Fibroblast of villous mesenchyme (primary cell): ENCODE measurements at places on chromosomes 16 and 17.
A peak's percentile ranks its signal among the peaks of the same experiment; 100 is the strongest.

- DNase-seq: no peak
Observed at GRCh38 chr16:24915019-24915418, 69.3 kb downstream of the SLC5A11 start.

- DNase-seq: no peak
Observed at GRCh38 chr16:1448536-1449116, 4.3 kb upstream of the CCDC154 start.

GRCh38 chr17:37103231-37103630, 154.5 kb downstream of the AATF start:
- no peak for DNase-seq

GRCh38 chr16:19765860-19766553, 47.9 kb downstream of the IQCK start:
- DNase-seq: peak; percentile 28

- no peak for DNase-seq
Observed at GRCh38 chr17:78985395-78985794, 5.7 kb upstream of the LGALS3BP start.

- no peak for DNase-seq
Observed at GRCh38 chr17:65035704-65036103, 20.8 kb downstream of the GNA13 start.

GRCh38 chr17:44920565-44920940, 5.3 kb upstream of the GFAP start:
- DNase-seq: no peak

- no peak for DNase-seq
Observed at GRCh38 chr17:16494059-16494458, 2.1 kb upstream of the LRRC75A start.

DNA sequence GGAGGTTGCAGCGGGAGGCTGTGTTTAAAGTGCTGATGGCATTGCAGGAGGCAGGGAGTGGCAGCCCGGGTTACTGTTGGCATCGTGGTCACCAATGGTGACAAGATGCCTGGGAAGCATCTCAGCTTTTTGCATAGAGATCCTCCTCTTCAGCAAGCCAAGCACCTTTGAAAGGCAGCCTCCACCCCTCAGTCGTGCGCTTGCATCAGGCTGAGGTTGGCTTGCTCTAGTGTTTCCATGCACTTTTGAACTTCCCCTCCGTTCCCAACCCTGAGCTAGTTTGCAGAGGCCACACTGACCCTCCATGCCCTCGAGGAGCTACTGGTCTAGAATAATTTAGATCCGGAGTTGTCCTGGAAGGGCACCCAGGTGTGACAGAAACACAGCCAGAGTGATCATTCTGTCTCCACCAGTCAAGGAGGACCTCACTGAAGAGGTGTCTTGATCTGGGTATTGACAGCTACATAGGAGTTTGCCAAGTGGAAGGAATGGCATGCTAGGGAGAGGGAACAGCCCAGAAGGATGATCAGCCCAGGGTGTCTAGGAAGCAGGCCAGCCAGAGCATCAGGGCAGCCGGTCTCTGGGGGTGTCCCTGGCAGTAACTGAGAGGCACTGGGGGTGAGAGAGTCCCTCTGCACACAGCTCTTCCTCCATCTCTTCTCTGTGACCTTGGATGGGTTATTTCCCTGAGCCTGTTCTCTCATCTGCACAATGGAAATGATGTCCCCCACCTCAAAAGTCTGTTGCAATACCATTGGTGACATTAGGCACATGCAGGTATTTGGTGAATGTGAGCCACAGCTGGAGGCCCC, 7.7 kb downstream of the BEAN1 start:
- DNase-seq: no peak

DNA sequence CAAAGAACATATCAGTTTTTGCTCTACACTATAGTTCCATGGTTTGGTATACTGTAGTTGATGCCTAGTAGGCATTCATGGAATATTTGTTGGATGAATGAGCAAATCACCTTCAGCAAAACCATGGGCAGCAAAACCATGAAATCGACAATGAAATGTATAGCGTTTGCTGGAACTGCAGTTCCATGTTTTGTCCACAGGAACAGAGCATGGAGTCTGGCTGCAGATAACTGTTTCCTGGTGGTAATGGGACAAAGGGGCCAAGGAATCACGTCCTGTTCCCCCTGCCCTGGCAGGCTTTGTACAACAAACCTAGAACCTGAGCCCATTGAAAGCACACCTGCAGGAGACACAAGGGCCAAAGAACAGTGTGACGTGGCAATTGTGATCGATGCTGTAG, 101.1 kb downstream of the USP31 start:
- no peak for DNase-seq

DNA sequence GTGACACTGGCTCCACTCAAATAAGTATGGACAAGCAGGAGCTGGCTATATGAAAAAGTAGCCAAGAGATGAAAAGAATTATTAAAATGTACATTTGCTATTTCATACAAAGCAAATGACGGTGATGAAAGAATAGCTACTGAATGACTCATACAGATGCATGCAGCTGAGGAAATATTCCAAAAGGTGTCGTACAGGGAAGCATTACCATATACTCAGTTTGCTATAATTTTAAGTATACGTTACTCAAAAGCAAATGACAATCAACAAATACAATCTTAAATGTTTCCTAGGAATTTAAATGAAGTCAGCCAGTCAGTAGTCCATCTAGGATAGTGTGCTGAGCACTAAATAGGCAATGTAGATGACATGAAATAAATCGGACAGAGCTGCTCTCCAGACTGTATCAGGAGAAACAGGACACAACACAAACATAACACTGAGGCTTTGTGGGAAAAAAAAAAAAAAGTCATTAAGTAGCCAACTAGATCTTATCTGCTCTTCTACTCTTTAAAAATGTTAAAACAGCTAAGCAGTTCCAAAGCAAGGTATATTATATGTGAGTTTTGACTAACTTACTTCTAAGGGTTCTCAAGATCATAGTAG, 65.0 kb downstream of the NCOR1 start:
- peak; percentile 71 for DNase-seq

GRCh38 chr16:29315916-29316517, 90.5 kb downstream of the NPIPB11 start:
- no peak for DNase-seq

DNA sequence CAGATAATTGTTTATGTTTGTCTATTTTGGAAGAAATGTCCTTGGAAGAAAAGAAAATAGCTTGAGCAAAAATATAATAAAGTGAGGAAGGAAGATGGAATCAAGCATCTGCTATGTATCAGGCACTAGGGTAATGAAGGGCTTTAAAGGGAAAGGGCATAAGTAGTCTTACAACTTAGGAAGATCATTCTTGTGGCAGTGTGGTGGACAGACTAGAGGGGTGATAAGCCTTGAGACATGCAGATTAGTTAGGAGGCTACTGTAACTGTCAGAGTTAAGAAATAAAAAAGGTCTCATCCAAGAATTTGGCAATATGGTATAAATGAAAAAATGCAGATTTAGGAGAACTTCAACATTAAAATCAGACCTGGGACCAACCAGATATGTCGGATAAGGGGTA, 14.9 kb downstream of the FAM222B start:
- peak; percentile 27 for DNase-seq

DNA sequence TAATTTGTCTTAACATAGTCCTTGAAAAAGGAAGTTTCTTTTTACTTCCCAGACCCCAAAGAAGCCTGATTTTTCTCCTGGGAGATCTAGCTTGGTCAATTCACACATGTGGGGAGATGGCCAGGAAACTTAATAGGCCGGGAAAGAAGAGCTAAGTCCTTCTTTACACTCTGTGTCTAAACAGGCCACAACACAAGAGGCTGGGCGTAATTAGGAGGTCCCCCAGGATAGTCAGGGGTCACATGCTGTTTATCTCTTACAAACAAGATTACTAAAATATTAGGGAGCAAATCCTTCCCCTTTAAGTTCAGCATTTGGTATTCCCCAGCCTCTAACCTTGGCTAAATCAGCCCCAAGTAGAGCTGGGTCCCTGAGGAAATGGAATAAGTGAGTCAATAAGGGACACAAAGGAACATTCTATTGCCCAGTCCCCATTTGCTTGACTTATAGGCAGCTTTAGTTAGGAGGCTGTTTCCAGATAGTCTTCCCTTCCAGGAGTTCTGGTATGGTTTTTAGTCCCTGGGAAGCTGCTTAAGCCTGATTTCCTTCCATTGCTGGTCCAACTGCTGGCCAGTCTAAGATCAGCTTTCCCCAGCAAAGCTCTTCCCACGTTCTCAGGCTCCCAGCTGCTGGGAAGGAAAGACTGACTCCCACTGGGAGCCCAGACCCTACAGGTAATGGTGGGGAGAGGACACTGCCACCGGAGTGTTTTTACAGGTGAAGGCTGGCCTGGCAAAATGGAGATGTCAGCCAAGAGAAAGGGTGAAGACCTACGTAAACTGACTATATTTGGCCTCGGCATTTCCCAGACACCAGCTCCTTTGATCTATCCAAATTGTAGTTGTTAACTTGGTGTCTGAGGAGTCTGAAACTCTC, 14.1 kb upstream of the HOXB9 start:
- no peak for DNase-seq

DNA sequence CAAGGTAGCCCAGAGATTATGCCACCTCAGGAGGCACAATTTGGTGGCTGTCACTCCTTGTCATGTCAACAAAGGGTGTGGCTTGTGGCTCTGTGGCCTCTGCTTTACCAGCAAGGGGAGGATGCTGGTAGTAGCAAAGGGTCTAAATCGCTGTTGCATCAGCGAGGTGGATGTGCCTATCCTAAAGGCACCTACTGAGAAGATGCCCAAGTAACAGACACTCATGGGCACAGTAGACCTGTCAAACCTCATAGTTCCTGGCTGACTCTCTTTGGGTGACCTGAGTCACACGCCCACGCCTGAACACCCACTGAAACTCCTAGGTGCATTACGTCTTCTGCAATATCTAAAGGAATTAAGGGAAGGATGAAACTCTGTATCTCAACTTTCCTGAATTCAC, 139.5 kb downstream of the PRKCB start:
- DNase-seq: no peak

- DNase-seq: peak; percentile 88
Observed at GRCh38 chr17:1365445-1366039, 34.5 kb downstream of the YWHAE start.

- DNase-seq: no peak
Observed at GRCh38 chr16:70726892-70727361, 41.1 kb upstream of the MTSS2 start.

GRCh38 chr17:39629898-39630297, 3.1 kb downstream of the PPP1R1B start:
- DNase-seq: peak; percentile 29

- DNase-seq: peak; percentile 78
Observed at GRCh38 chr17:50186661-50187393, 14.6 kb downstream of the COL1A1 start.

DNA sequence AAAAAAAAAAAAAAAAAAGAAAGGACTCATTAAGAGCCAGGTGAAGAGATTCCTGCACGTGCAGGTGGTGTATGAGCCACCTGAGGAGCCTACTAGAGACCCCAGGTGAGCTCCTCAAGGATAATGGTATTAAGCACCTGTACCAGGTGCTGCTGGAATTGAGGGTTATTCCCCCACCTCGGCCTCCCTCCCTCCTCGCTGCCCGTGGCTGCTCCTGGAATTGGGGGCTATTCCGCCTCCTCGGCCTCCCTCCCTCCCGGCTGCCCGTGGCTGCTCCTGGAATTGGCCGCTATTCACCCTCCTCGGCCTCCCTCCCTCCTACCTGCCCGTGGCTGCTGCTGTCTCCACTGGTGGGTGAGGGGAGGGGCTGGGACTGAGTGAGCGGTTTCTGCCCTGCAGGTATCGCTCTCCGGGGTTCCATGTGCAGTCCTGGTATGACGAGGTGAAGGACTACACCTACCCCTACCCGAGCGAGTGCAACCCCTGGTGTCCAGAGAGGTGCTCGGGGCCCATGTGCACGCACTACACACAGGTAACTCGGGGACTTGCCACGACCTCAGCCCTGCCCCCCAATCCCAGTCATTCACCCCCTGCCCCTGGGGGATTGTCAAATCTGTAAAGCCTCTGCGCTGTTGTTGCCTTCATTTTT, 29.3 kb downstream of the CRISPLD2 start:
- no peak for DNase-seq

GRCh38 chr16:89958068-89958467, 9.5 kb downstream of the DEF8 start:
- peak; percentile 16 for DNase-seq

GRCh38 chr17:78933959-78934568, 8.9 kb upstream of the TIMP2 start:
- DNase-seq: peak; percentile 99

DNA sequence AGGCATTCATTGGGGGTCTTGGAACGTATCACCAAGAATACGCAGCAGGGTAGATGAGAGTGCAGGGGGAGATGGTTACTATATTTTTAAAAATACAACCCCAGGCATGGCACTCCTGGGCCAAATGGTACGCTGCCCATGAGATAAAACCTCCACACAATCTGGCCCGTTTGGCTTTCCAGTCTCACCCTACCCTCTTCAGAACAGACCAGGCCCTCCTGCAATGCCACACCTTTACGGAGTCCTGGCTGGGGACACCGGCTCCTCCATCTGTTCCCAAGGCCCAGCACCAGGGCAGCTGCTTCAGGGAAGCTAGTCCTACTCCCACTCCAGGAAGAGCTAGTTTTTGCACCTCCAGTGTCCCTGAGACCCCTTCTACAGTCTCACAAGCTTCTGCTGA, 24.4 kb downstream of the SNN start:
- no peak for DNase-seq

DNA sequence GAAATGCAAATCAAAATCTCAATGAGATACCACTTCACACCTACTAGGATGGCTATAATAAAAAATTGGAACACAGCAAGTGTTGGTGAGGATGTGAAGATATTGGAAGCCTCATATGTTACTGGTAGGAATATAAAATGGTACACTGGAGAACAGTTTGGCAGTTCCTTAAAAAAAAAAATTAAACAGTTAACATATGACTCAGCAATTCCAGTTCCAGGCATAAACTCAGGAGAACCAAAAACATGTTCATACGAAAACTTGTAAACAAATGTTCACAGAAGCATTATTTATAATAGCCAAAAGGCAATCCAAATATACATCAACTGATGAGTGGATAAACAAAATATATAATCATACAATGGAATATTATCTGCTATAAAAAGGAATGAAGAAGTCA, 28.2 kb downstream of the ZNF652 start:
- DNase-seq: peak; percentile 57

- DNase-seq: no peak
Observed at GRCh38 chr16:87143661-87144121, 173.5 kb downstream of the C16orf95 start.

GRCh38 chr17:57107498-57108101, 22.6 kb downstream of the AKAP1 start:
- peak; percentile 39 for DNase-seq
